ENCODE measurements at places on chromosomes 5 and 9.
A peak's percentile ranks its signal among the peaks of the same experiment; 100 is the strongest.

- peak; percentile 44 for DNase-seq
These were observed 50.8 kb upstream of the PCSK1 start for GRCh38 chr5:96483878-96484277.

- no peak for DNase-seq
These were observed 211.9 kb upstream of the TRIM32 start for GRCh38 chr9:116475201-116475600.

DNA sequence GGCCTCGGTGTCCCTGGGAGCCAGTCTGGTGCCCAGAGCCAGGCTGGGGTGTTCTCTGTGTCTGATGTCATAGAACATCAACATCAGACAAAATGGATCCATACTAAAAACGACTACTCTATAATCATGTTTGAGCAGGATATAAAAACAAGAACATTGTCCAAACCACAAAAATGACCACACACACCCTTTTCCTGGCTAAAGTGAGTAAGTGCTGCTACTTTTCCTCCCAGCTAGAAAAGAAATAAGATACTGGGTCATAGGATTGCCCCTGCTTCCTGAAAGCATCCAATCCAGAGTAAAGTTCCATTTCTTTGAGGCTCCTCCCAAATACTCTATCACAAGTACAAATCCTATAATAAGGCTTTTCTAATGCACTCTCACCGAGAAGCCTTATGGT lies 19.7 kb upstream of the TRAF1 start:
- no peak for DNase-seq

DNA sequence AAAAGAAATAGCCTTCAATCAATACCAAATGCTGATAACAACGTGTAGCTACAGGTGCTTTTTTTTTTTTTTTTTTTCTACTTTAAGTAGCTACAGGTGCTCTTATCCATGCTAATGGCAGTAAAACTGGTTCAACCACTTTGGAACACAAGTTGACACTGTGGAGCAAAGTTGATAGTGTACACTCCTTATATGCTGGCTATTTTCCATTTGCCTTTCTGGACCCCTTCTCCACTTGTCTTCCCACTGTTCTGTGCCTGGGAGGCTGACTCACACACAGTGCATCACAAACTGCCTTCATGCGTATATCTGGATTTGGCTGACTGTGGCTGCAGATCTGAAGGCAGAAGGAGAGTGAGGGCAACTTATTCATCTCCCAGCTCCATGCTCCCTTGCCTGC lies 247.9 kb downstream of the MSX2 start:
- no peak for DNase-seq

DNA sequence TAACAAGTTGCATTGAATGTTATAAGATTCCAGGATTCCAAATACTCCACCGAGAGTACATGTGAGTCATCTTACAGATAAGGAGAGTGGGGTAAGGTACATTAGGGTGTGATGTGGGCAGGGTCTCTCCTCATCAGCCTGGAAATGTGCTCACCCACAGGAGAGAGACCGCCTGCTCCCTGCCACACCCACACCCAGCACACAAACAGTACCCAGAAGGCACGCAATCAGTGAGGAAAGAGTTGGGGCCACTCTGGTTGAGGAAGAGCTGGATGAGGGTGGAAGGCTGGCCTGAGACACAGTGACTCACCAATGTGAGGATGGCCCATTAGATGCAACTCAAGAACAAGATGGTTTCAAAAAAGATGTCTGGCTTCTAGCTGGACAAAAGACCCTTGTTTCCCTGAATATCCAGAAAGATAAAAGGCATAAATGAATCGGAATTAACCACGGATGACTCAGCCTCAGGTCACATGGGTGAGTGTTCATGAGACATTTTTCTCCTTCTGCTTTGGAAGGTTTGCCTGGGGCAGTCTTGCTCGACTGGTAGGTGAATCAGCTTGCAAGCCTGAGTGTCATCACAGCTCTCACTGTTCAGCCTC lies 51.1 kb upstream of the LHFPL2 start:
- peak; percentile 15 for DNase-seq

- DNase-seq, result no peak
These were observed 165.1 kb downstream of the CAAP1 start for GRCh38 chr9:26727471-26727870.
